Activated CD4-positive, alpha-beta T cell treated with anti-CD3 and anti-CD28 coated beads, Interleukin-2, amount 50 U/mL, for 24 hours (primary cell): ENCODE measurements at places on chromosomes 5 and 9.

- DNase-seq, result no peak
Measured at GRCh38 chr5:109199799-109200620, 209.8 kb downstream of the PJA2 start.

DNA sequence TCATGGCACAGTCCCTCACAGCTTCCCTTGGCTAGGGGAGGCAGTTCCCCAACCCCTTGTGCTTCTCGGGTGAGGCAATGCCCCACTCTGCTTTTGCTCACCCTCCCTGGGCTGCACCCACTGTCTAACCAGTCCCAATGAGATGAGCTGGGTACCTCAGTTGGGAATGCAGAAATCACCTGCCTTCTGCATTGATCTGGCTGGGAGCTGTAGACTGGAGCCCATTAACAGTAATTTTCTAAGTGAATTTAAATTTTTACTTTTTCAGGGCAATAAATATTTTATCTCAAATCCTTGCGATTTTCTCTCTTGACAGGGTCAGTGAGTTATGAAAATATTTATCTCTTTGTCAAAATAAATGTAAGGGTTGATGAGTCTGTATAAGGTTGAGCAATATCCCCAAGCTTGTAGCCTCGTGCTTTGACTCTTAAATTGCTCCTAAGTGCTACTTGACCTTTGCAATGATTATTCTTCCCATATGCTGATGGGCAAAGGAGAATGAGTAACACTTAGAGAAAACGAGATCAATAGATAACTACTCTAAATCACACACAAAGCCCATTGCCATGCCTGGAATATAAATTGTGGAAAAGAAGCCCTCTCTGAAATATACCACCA lies 82.1 kb upstream of the MOCS2 start:
- no peak for DNase-seq

DNA sequence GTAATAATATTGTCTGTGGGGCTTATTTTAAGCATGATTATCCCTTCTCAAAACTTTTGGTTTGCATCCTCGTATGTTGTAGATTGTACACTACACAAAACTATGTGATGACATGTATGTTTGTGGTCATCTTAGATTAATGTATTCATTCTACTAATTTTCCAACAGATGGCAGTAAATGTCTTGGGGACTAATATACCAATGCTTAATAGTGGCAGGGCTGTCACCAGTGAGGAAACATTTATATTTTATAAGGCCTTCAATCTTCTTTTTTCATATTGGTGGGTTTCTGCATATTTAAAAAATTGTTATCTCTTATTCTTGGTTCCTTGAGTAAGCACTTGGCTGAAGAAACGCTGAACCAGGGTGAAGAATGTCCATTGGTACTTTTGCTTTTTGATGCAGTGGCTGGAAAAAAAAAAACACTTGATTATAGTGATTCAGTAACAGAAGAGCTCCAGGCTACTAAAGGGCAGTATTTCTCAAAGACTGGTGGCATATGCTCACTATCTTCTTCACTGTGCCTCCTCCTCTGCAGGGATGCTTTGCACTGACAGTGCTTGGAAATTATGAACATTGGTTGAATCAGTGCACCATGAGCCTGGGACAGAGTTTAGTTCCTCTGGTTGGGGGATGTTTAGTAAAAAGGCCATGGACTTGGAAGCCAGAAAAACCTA lies 530.3 kb downstream of the RASEF start:
- DNase-seq, result no peak

- DNase-seq, result no peak
Measured at GRCh38 chr9:100011062-100011681, 87.6 kb downstream of the ERP44 start.

DNA sequence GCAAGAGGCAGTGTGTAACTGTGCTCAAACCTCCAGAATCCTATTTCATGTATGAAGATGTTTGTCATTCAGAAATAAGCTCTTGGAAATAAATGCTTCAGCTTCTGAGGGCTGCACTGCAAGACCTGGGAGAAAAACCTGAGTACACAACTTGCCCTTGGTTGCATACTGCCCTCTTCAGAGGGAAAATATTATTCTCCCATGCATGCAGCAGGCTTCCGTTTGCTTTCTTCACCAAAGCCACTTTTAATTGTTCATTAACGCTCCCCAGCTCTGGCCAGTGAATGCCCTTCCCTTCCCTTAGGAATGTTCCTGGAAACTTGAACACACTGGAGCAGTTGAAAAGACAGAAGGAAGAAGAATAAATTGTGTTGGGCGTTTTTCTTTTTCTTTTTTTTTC lies 2.5 kb upstream of the WHRN start:
- DNase-seq, result no peak

DNA sequence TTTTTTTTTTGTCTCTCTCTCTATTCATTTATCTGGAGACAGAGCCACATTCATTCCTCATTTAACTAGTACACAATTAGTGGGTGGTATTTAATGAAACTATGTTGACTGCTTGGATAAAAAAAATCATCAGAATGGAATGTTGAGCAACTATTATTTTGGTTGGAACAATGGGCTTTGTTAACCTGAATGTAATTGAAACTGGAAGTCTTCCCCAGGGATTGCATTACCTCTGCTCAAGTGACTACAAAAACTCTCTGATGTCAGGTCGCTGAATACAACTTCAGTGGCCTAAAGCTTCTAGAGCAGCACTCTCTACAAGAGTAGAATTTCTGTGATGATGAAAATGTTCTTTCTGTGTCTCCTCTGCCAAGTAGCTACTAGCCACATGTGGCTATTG lies 295.8 kb downstream of the DEPDC1B start:
- DNase-seq, result no peak

- DNase-seq, result no peak
Measured at GRCh38 chr5:154647114-154647760, 107.9 kb upstream of the LARP1 start.

DNA sequence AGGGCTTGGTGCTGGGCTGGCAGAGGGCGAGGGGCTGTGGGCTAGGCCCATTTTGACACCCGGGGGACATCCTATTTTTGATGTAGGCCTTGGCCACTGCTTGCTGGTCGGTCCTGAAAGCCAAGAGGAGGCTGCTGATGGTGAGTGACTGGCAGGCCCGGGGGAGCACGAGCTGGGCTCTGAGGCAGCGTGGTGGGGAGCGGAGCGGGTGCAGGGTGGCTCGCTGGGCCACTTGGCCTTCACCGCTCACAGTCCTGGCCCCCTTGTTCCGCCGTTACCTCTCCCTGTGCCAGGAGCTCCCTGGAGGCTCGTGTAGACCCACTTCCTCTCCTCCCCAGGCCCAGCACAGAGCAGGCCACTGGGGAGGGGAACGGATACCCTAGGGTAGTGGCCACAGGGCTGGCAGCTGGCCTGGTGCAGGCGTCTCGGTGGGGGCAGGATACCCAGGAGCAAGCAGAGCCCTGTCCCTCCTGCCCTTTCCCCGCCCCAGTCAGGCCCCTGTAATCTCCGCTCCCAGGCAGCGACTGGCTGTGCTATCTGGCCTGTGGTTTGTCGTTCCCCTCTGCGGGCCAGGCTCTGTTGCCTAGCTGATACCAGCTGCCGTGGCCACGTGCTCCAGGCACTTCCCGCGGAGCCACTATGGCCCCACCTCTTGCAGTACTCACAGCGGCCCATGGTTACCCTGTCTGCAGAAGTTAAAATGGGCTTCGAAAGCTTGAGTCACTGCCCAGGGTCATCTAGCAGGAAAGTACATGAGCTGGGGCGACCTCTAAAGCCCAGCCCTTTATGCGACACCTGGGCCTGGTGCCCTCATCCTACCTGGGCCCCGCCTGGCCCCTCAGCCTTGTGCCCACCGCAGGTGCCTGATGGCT lies 11.7 kb upstream of the DOLPP1 start:
- DNase-seq, result peak; percentile 7

DNA sequence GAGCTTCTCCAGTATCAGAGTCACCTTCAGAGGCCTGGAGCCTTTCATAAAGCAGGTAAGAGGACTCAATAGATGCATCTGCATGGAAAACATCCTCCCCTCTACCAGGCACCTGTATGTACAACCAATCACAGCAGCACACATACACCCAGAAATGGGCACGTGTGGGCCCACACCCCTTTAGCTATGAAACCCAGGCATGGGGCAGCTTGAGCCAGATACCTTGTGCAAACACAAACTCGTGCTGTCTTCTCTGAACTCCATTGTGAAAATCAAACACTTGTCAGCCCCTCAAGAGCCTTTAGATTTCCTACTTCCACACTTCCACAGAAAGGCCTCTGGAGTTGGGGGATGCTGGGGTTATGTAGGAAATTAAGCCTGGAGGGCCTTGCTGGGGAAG lies 1.1 kb upstream of the CSF2 start:
- DNase-seq, result no peak

- DNase-seq, result no peak
Measured at GRCh38 chr5:72179028-72179815, 71.9 kb downstream of the MAP1B start.

GRCh38 chr9:135907006-135907430 lies 328 bp downstream of the CAMSAP1 start:
- DNase-seq, result no peak

DNA sequence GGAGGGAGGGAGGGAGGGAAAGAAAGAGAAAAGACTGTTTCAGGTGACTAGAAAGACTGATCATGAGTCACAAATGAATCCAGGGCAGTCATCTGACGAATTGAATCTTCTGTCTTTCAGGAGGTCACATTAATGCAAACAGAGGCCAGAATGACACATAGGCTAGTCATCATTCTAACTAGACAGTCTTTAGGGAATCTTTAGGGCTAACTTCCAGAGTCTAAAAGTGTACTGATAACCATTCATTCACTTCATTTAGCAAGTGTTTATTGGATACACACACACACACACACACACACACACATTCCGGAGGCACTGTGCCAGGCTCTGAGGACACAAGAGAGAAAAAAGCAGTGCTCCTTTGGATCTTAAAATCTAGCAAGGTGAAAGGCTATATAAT lies 156.7 kb downstream of the EBF1 start:
- no peak for DNase-seq

GRCh38 chr9:36018891-36019720 lies 17.6 kb upstream of the RECK start:
- no peak for DNase-seq
